ENCODE measurements at places on chromosomes 2 and 18.

DNA sequence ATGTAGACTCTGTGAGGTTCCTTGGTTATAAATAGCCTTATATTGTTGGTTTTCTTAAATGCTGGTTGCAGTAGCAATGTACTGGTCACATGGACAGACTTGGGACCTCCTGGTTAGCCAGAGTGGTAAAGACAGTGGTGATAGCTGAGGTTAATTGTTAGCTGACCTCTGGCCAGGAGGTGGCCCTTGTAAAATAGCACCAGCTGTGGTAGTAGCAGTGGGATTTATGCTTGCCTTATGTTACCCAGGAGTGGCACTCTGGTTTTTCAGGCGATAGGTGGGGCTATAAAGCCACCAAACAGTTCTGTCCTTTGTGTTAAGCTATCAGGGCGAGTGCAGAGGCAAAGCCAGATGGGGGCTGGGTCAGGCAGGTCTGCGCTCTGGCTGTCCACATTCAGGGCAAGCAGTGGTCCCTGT, 94.8 kb upstream of the SRD5A2 start:
- DNase-seq, result no peak

DNA sequence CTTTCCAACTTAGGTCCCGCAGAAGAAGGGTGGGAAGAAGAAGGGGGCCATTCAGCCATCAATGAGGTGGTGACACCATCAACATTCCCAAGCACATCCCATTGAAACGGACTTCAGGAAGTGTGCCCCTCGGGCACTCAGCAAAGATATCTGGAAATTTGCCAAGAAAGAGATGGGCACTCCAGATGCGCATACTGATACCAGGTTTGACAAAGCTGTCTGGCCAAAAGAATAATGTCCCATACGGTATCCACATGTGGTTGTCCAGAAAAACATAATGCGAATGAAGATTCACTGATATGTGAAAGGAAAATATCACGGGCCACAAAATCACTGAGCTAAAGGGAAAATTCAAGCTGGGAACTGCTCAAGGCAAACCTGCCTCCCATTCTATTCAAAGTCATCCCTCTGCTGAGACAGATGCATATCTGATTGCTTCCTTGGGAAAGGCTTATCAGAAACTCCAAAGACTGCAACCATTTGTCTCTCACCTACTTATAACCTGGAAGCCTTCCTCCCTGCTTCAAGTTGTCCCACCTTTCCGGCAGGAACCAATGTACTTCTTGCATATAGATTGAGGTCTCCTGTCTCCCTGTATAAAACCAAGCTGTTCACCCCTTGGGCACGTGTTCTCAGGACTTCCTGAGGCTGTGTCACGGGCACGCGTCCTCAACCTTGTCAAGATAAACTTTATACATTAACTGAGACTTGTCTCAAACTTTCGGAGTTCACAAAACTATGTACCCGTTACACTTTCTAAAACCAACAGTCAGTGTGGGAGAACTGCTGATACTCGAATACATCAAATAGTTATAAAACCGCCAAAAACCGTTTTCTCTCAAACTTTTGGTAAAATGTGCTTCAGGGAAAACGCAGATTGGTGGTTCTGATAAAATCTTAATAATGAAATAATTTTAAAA, 1.3 kb upstream of the PDK1 start:
- DNase-seq, result no peak

- DNase-seq, result no peak
These were observed 60.2 kb downstream of the RMDN2 start for GRCh38 chr2:37985333-37985732.

DNA sequence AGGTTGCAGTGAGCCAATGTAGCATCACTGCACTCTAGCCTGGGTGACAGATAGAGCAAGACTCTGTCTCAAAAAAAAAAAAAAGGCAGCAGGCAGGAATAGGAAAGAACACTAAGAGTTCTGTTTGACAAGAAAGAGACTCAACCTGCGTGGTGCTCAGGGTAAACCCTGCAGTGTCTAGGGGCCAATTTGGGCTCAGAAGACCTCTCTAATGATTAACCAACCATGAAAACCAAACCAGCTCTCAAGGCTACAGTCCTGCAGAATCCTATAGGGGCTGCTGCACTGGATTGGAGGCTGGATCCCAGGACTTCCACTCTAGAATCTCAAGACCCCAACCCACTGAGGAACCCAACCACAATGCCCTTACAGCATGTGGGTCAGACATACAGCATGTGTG, 2.4 kb downstream of the TRABD2A start:
- DNase-seq, result no peak

DNA sequence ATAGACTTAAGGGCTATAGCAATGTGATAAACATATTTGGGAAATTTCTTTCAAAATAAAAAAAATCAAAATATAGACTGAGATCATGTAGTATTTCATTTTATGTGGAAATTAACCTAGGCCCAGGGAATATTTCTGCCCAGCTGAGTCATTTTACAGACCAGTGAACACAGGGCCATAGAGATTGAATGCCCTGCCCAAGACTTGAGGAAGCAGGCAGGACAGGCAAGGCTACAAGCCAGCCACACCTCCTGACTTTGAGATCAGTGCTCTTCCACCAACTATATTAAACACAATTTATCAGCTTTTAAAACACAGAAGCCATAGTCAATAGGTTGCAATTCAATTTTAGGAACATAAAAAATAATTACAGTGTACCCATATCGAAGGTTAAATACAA, 12.9 kb downstream of the CCDC148 start:
- no peak for DNase-seq

DNA sequence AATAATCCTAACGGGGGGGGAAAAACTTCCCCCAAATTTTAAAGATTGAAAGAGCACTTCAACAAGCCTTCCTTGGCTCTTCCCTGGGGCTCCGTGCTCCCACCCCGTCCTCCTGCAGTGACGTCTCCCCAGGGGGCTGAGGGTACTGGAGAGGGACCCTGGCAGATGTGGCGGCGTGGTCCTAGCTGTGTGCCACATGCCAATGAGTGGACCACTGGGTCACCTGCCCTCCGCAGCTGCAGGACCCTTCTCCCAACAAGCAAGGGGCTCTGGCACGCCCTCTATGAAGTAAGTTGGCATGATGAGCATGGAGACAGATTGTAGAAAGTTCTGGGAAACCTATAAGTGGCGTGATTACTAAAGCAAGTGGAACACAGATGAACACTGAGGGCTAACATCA, 46.7 kb downstream of the PXDN start:
- DNase-seq, result no peak

- no peak for DNase-seq
These were observed 2.0 kb upstream of the ITGA6 start for GRCh38 chr2:172425336-172425735.

GRCh38 chr18:78960709-78961108, 18.9 kb upstream of the SALL3 start:
- DNase-seq, result no peak

DNA sequence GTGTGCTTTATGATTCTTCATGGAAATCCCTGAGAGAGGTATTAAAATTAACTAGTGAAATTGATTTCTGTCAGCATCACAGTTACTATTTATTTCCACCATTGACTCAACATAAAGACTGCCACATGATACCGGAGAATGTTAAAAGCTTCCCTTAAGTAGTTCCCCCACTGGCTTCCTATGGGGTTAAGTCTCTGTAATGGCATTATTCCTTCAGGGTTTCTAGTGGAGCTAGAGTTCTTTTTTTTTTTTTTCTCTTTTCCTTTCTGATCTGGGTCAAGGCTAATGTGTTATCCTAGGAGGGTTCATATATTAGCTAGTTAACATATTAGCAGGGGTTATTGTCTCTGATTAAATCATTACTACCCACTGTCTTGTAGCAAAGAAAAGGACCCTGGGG, 1919.1 kb upstream of the PIK3C3 start:
- DNase-seq, result no peak

- no peak for DNase-seq
These were observed 16.3 kb downstream of the GKN2 start for GRCh38 chr2:68936427-68936826.

DNA sequence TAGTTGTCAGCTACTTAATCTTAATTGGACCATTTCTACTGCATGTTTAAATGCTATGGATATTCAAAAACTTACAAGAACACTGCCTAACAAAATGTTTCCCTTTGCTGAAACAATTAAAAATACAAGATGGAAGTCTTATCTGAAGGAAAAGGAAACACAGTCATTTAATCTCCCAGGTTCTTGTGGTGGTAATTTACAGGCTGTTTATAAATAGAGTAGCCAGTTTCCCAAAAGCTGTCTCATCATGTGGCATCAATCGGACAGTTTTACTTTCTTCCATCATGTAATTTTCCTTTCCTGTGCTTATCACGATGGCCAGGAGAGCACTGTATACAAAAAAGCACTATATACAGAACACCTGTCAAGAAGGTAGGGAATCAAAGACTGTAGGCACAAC, 368.1 kb downstream of the ZEB2 start:
- DNase-seq, result no peak

GRCh38 chr2:112026509-112026908, 28.6 kb upstream of the TMEM87B start:
- DNase-seq, result no peak

- no peak for DNase-seq
These were observed 213.8 kb downstream of the BCL2 start for GRCh38 chr18:63105636-63106316.

GRCh38 chr2:179273461-179273962, 8.9 kb upstream of the SESTD1 start:
- no peak for DNase-seq

DNA sequence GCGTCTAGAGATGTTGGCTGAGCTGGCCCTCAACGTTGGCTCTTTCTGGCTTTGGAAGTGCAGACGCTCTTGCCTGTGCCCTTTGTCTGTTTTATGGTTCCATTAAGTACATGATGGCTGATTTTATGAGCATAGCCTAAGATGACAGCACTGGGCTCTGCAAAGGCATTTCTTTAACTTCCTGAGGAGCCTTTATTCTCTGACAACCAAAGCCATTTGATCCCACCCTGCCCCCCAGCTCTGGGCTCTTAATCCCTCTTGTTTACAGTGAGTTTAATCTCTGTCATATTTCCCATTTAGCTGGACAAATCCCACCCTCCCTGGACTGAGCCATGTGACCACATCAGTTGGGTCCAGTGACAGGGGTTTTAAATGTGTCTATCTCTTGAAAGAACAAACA, 195.9 kb downstream of the ACKR3 start:
- no peak for DNase-seq

DNA sequence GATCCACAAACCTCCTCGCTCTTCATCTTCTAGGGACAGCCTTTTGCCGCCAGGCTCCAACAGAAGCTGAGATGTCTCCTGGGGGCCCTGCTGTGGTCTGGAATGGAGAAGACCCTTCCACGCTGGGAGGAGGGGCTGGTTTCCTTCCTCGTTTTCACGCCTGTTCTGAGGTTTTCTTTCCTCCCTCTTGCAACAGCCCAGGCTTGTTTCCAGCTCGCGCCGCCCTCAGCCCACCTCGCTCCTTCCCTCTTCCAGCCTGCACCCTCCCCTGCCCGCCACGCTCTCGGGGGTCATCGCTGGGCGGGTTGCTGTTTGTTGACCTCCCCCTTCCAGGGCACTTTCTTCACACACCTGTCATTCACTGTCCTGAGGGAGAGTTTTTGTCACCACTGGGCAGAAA, 55.4 kb downstream of the VAPA start:
- DNase-seq, result no peak

- no peak for DNase-seq
These were observed 138.9 kb upstream of the PELI1 start for GRCh38 chr2:64283006-64283570.

GRCh38 chr18:49185623-49186022, 234.9 kb upstream of the SMAD7 start:
- DNase-seq, result no peak

DNA sequence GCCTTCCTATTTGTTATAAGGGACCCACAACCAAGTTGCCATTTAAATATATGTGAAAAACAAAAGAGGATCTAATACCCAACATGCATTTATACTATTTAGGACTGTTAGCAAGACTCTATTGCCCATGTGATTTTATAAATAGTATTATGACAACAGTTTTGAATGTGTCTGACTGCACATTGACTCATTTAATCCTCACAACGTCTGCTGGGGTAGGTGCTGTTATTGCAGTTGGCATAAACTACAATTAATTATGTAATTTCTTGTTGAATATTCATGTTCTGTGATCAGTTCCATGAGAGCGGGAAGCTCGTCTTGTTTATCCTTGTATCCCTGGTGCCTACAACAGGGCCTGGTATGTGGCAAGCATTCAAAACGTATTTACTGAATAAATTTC, 53.7 kb downstream of the SH2D6 start:
- DNase-seq, result no peak

DNA sequence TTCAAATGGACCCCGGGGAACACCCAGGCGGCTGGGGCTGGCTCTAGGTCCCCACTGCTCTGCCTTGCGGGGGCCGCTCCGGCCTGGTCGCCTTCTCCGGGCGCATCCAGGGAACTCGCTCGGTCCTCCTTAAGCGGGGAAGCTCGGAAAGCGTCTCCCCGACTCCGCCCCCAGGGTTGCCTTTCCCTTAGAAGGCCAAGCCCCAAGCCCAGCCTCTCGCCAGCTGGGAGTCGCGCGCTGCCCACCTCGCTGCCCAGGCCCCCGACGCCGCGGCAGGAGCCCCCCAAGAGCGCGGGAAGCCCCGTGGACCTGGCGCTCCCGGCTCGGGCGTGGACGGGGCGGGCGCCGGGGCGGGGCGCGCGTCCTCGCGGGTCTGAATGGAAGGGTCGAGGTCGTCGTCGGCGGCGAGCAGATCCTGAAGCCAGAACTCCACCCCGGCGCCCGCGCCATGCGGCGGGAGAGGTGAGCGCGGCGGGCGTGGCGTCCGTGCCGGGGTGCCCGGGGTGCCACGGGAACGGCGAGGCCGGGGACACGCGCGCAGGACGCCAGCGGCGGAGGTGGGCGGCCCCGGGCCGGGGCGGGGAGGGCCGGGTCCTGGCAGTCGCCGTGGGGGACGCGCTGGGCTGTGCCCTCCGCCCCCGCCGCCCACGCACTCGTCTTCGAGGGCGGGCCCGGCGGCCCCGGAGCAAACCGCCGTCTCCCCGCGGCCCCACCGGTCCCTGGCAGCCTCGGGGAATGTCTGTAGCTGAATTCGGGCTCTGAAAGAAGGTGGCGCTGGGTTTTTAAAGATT, at the start of gene BOK:
Gene BOK, plus strand, starts transcription at position 214 of the 791 bp plus-strand sequence. CDS start 739 bp downstream, outside the sequence.
- no peak for DNase-seq

DNA sequence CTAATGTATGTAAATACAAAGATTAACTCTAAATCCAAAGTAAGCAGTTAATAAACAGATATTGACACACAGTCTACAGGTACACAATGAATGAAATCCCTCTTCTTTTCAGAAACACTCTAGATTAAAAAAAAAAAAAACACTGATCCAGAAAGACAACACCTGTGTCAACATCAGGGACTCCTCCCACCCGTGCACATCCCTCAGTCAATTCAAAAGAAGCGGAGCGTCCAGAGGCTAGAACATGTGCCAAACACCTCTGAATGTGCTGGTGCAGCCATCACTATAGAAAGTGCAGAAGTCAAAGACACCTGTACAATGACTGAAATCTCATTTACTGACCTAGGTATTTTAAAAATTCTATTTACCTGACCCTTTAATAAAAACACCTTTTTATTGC, 622.6 kb upstream of the ID2 start:
- DNase-seq, result no peak

DNA sequence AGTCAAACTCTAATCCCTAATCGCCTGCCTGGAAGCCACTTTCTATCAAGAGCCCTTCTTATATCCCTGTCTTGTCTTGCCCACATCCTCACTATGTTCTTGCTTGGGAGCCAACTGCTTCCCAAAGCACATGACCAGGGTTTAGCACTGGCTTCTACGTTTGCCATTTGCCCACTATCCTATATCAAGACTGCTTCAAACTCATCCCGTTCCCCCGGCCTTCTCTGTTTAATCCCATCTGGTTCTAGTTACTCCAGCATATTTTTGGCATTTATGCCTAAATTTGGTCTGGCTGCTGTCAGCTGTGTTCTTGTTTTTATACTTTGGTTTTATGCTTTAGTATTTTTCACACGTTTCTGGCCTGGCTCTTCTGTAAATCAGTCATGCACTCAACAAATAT, 40.2 kb downstream of the POLR1A start:
- DNase-seq, result no peak
